ENCODE measurements at places on chromosomes 5 and 9. TPM values are rescaled to one million over a fixed set of nuclear protein-coding genes. Genes with fewer than 3 reads are reported as not detected.

The IL5 gene
- polyA plus RNA-seq, result 0.86 TPM

The PSD2 gene
- polyA plus RNA-seq, result 38.9 TPM

The PALM2AKAP2 gene
- 7.4 TPM for polyA plus RNA-seq

The WDR55 gene
- polyA plus RNA-seq, result 22.1 TPM

The GCNT4 gene
- 0.66 TPM for polyA plus RNA-seq

The C1QTNF3 gene
- polyA plus RNA-seq, result 31.6 TPM

The SLC25A2 gene
- polyA plus RNA-seq, result 0.15 TPM

The GALNT12 gene
- 4.9 TPM for polyA plus RNA-seq

The ATP10B gene
- 4.1 TPM for polyA plus RNA-seq

The ARSK gene
- 9.8 TPM for polyA plus RNA-seq

The ZNF483 gene
- 4.3 TPM for polyA plus RNA-seq

The LIFR gene
- 68.2 TPM for polyA plus RNA-seq

The PCDHB8 gene
- 2.2 TPM for polyA plus RNA-seq

The EEIG1 gene
- polyA plus RNA-seq, result 96.3 TPM

The PCDHA13 gene
- polyA plus RNA-seq, result 5.7 TPM

The PCDHGC4 gene
- polyA plus RNA-seq, result 91.8 TPM

The ANKDD1B gene
- 3.0 TPM for polyA plus RNA-seq

The GFI1B gene
- polyA plus RNA-seq, result 0.42 TPM

The GALNT10 gene
- 21.6 TPM for polyA plus RNA-seq

The FCN2 gene
- polyA plus RNA-seq, result not detected

The NKD2 gene
- polyA plus RNA-seq, result 19.7 TPM

The GDNF gene
- polyA plus RNA-seq, result 0.51 TPM

The IFNA7 gene
- polyA plus RNA-seq, result not detected

The SEMA5A gene
- 59.5 TPM for polyA plus RNA-seq

The KIF4B gene
- 0.11 TPM for polyA plus RNA-seq

The SPINK7 gene
- polyA plus RNA-seq, result not detected

The OTP gene
- 10.4 TPM for polyA plus RNA-seq

The SLC6A7 gene
- 23.1 TPM for polyA plus RNA-seq

The CEP120 gene
- 21.9 TPM for polyA plus RNA-seq

The CEP72 gene
- 12.1 TPM for polyA plus RNA-seq

The NR5A1 gene
- polyA plus RNA-seq, result 0.09 TPM

The LPCAT1 gene
- polyA plus RNA-seq, result 144 TPM

The OXCT1 gene
- 98.4 TPM for polyA plus RNA-seq

The OSTF1 gene
- 28.3 TPM for polyA plus RNA-seq

The TAF1L gene
- polyA plus RNA-seq, result not detected

The ENTPD8 gene
- polyA plus RNA-seq, result 0.90 TPM

The BARHL1 gene
- polyA plus RNA-seq, result 3.2 TPM

The PCDHGB6 gene
- polyA plus RNA-seq, result 25.7 TPM

The PTTG1 gene
- polyA plus RNA-seq, result 41.6 TPM

The POU5F2 gene
- 0.11 TPM for polyA plus RNA-seq

The PGM5 gene
- 5.2 TPM for polyA plus RNA-seq

The QRFP gene
- polyA plus RNA-seq, result 0.51 TPM

The TRAF1 gene
- polyA plus RNA-seq, result 5.5 TPM

The ANKRD55 gene
- 13.0 TPM for polyA plus RNA-seq

The RGS7BP gene
- polyA plus RNA-seq, result 4.3 TPM

The IFNW1 gene
- polyA plus RNA-seq, result 0.15 TPM

The RHOBTB3 gene
- 68.6 TPM for polyA plus RNA-seq

The CCDC192 gene
- 1.6 TPM for polyA plus RNA-seq

The MYOZ3 gene
- 11.5 TPM for polyA plus RNA-seq

The FBLL1 gene
- 57.8 TPM for polyA plus RNA-seq

The MAST4 gene
- polyA plus RNA-seq, result 18.4 TPM

The MAMDC2 gene
- 2.2 TPM for polyA plus RNA-seq

The CREBRF gene
- 8.7 TPM for polyA plus RNA-seq

The TMOD1 gene
- 80.8 TPM for polyA plus RNA-seq

The TMEM171 gene
- 0.74 TPM for polyA plus RNA-seq

The C9orf152 gene
- 0.08 TPM for polyA plus RNA-seq

The DNAH5 gene
- polyA plus RNA-seq, result 2.1 TPM
